ENCODE measurements at places on chromosomes 7 and 10.

DNA sequence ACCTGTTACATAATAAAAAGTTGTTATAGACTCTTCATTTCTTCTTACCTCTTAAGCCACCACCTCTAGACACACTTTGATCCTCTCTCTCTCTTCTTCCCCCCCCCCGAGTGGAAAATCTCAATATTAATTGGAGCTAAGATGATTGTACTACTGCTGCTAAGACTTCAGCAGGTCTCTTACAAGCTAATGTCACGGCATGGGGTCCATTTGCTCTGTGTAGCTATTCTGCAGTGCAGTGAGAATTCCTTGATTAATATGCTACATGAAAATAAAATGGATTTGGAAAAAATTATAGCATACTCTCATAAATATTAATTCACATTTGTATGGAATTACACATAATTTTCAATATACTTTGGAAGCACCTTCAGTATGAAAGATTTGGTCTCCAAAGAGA lies 297.2 kb downstream of the AUTS2 start:
- no peak for DNase-seq

GRCh38 chr10:129171812-129172211 lies 295.2 kb upstream of the MGMT start:
- DNase-seq = no peak

DNA sequence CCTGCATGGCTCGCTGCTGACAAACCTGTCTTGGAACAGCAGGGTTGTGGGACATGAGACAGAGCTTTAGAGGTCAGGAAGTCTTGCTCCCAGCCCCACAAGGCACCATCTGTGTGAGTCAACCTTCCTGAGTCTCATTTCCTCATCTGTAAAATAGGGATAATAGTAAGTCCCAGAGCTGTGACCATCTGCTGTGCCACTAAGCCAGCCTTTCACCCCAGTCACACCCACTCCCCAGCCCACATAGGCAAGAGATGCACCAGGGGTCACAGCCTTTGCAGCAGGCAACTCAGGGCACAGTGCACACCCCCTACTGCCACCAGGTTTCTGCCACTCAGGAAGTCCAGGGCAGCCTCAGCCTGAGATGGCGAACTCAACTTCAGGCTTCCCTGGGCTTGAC lies 29.4 kb upstream of the CDH23 start:
- DNase-seq = no peak

- DNase-seq = no peak
Measured at GRCh38 chr10:71218651-71219050, 6.3 kb downstream of the UNC5B start.

DNA sequence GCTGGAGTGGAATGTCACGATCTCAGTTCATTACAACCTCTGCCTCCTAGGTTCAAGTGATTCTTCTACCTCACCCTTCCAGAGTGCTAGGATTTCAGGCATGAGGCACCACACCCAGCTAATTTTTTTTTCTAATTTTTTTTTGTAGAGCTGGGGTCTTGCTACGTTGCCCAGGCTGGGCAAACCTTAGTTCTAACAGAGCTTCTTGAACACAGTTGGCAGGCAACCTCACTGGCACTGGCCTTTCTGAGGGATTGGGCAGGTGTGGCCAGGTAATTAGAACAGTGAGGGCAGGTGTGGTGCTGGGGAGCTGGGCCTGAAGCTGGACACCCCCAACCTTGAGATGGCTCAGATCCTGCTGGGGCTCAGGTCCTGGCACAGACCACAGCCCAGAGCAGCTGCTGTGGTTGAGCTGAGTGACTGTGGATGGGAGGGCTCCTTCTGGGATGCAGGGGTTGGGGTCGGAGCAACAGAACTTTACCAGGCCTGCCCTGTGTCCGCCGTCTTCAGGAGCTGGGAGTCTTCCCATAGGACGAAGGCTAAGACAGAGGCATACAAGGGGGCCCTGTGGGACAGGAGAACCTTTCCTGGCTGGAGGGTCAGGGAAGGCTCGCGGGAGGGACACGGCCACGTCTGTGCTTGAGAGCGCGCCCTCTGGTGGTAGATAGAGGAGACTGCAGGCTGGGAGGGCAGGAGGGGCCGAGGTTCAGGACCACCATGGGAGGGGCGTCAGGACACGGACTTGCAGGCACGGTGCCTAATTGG lies 48.2 kb downstream of the COL26A1 start:
- no peak for DNase-seq

DNA sequence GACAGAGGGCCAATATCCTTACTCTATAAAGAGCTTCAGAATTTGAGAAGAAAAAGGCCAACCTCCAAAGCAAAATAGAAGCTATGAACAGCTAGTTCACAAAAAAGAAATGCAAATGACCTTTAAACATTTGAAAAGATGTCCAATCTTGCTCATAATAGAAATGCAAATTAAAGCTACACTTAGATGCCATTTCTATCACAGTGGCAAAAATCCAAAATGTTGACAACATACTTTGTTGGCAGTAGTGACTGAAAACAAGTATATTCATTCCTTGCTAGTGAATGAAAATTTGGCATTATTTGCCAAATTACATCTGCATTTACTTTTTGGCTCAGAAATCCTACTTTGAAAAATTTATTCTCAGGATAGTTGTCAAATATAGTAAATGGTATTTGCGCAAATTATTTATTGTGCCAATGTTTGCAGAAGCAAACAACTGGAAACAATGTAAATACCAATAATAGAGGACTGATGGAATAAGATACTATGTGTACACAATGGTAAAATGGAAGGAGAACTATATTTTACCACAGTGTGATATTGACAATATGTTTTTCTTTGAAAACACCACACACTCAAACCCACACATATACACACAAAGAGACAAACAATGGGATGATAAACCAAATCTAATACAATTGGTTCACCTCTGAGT lies 9.4 kb downstream of the TMEM106B start:
- DNase-seq = no peak

DNA sequence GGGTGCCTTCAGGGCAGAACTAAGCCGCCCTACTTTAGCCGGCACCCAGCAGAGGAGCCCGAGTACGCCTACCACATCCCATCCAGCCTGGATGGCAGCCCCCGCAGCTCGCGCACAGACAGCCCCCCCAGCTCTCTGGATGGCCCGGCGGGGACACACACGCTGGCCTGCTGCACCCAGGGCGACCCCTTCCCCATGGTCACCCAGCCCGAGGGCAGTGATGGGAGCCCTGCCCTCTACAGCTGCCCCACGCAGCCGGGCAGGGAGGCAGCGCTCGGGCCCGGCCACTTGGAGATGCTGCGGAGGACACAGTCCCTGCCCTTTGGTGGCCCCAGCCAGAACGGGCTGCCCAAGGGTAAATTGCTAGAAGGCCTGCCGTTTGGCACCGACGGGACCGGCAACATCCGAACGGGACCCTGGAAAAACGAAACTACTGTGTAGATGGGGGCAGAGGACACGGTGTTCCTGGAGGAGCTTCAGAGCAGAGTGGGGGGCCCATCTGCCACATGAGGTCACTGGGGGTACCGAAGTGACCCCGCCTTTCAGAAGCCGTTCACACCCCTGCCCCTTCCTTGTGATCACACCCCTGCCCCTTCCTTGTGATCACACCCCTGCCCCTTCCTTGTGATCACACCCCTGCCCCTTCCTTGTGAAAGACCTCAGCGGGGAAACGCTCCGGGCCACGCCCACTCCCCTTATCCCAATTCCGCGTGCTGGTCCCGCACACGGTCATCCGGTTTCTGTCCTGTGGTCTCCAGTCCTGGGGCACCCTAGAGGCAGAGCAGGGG lies 30.8 kb upstream of the KNDC1 start:
- no peak for DNase-seq

DNA sequence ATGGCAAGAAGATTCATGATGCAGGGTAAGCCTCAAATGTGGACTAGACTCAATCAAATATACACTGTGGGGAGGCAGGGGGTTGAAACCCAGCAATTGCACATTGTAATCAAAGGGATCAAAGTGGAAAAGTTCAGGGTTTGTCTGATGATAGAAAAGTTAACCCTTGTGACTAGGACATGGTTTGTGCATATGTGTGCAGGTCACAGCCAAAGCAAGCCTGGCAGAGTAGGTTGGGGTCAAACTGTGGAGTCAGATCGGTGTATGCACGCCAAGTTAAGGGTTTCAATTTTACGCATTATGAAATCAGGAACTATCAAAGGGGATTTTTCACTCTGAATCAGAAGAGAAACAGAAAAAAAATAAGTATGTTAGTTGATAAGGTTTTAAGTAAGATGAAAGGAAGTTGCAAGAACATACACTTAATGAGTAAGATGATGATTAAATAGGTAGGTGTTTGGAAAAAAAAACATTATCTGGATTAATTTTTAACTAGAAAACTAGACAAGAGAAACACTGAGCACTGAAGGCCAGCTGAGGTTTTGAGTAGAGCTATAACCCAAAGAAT lies 188.3 kb downstream of the DGKB start:
- DNase-seq = no peak

GRCh38 chr7:41489885-41490284 lies 213.0 kb downstream of the INHBA start:
- no peak for DNase-seq

DNA sequence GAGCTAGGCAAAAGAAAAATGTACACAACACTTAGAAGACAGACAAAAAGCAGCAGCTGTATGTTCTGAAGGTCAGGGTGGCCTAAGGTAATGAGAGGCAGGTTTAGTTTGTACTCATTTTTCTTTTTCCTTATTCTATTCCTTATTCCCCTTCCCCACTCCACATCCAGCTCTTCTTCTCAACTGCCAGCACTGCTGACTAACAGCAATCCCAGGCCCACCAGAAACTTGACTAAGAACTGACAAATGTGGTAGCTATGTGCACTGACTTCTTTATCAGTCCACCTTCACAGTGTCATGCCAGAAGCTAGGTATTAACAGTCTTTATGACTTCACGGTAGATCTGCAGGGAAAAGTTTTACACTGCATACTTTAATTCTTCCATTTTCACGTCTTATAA lies 6.1 kb downstream of the COPG2 start:
- no peak for DNase-seq

- no peak for DNase-seq
Measured at GRCh38 chr7:25567430-25567829, 339.1 kb upstream of the NPVF start.

GRCh38 chr10:69397972-69398371 lies 18.7 kb downstream of the TACR2 start:
- no peak for DNase-seq

DNA sequence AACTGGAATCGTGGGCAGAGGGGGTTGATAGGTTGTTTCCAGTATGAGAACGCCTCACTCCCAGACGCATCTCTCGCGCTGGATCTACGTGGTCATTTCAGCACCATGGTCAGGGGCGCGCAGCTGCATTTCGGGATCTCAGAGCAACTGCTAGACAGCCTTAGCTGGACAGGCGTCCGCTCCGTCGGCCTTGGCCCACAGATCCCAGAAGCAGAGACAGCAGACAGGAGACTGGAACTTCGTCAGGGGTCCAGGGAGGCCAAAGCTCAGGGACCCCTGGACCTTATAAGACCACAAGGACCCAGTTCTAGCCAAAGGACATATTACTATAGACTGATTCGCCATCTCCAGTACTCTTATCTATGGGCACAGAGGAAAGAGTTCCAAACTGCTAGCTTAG lies 5.3 kb downstream of the NEUROG3 start:
- DNase-seq = no peak

DNA sequence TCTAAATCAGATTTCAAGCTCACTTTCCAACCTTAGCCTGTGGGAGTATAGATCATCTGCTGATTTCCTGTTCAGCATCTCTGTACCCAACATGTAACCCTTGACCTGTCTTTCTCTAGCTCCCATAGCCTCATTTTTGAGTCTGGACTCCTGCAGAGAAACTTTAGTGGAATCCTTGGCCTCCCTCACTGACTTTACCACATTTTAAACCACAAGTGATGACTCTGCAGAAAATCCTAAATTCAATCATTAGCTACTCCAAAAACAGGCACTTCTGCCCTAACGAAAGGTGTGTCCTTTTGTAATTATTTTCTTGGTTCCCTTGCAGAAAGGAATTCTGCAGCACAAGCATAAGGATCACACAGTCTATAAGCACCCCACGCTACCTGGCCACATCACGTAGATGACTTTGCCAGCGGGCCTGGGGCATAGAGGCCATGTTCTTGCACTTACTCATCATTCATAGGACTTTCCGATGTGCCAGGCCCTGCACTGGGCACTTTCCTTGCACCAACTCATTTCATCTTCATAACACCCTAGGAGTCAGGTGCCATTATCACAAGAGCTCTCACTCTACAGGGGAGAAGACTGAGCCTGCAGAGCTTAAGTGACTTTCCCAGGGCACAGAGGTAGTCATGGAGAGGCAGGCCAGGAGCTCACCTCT lies 57.2 kb upstream of the OPALIN start:
- DNase-seq = no peak

DNA sequence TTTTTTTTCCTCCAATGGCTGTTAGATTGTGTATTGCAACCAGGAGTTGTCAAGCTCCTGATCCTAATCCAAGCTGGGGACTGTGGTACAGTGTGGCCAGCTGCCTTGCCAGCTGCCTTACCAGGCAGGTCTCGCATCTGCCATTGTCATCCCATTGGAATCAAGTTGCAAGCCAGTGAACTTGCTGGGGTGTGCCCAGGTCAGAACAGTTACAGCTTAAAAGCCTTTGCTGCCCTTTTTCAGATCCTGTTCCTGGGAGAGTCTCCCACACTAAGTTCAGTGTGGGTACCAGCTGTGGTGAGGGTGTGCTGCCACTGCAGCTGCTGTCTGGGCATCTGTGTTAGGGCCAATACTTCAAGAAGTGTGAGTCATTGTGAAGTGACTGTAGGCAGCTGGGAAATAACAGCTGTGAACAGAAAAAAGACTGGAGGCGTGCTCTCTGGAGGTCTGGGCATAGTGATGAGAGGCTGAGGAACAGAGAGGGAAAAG lies 72.8 kb downstream of the CCNY start:
- peak; percentile 10 for DNase-seq

DNA sequence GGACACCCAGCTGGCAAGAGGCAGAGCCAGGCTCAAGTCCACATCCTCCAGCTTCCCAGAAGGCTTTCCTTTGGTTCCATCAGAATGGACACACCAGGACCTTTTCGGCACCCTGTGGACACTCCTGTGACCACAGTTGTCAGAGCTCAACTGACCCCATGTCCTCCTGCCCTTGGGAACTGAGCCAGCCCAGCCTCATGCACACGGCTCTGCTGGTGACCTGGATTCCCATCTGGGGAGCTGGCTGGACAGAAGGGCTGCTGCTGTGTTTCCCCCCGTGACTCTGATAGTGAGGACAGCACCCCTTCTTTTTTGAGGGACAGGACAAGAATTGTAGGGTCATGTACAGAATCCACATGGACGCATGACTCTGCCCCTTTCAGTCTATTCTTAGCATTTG lies 289.2 kb downstream of the WDR37 start:
- DNase-seq = no peak

GRCh38 chr7:22115689-22116088 lies 170.0 kb upstream of the CDCA7L start:
- no peak for DNase-seq

- no peak for DNase-seq
Measured at GRCh38 chr10:5563321-5563961, 38.7 kb downstream of the CALML3 start.
